CD8-positive, alpha-beta memory T cell (primary cell): ENCODE measurements at places on chromosomes 13 and 19. TPM values are rescaled to one million over a fixed set of nuclear protein-coding genes. Genes with fewer than 3 reads are reported as not detected.
A peak's percentile ranks its signal among the peaks of the same experiment; 100 is the strongest.

- H3K27ac ChIP-seq = no peak overlapping the region
- H3K4me3 ChIP-seq = no peak overlapping the region
- no peaks in the 10 kb centered on the region for H3K36me3 ChIP-seq
- DNase-seq = no peak
- no peaks in the 10 kb centered on the region for H3K27me3 ChIP-seq
- peaks cover 83% of the 10 kb centered on the region for H3K4me1 ChIP-seq
Observed at GRCh38 chr13:99311137-99311536, 3.9 kb upstream of the GPR183 start.

Gene FFAR3
- polyA plus RNA-seq = not detected

Gene C19orf85
- polyA plus RNA-seq = not detected

Gene TBC1D17
- 16.8 TPM for polyA plus RNA-seq

Gene TINCR
- polyA plus RNA-seq = 0.16 TPM

Gene SOX1
- not detected for polyA plus RNA-seq

DNA sequence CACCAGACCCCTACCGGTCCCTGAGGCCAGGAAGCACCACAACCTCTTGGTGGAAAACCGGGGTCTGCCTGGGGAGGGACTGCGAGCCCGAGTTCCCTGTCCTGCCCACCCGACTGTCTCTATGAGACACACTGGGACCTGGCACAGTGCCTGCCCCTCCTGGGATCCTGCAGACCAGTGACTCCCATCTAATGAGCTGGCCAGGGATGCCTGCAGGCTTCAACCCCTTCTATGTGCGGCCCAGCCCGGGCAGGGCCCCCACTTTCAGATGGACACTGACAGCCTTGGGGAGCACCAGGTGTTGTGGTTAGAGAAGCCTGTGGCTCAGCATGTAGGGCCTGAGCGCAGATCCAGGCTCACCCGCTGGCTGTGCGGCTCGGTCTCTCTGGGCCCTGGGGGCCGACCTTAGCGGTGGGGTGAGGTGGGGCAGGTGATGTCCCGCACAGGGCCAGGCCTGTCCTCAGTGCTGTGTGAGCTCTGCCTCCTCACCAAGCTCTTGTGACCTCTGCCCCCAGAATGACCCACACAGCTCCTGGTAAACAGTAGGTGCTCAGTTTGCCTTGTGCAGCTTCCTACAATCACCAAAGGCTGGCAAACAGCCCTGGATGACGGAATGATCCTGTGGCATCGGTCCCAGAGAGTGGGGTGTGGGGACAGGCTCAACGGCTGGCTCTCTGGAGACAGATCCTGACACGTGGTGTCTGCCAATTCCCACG is 17.9 kb upstream of the CACTIN start:
- H3K4me1 ChIP-seq = no peaks in the 10 kb centered on the region
- no peak overlapping the region for H3K4me3 ChIP-seq
- no peak for DNase-seq
- H3K27me3 ChIP-seq = no peaks in the 10 kb centered on the region
- H3K36me3 ChIP-seq = no peaks in the 10 kb centered on the region
- no peak overlapping the region for H3K27ac ChIP-seq

DNA sequence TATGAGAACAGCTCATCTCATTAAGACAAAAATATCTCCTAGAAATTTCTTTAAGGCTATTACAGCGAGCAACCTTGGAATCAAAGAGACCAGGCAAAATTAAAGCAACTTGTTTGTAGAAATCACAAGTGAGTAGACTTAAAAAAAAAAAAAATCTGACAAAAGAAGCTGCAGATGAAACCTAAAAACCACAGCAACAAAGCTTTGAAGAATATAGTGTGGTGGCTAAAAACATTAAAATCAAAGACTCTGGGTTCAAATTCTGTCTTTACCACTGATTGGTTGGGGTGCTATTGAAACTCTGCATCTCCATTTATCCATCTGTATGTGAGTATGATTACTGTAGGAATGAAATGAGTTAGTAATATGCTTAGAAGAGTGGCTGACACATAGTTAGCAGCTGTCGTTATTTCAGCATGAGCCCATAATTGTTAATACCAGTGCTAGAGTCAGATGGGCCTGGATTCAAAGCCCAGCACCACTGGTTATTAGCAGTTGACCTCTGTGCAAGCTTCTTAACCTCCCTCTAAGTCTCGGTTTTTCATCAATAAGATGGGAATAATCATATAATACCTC is 157.6 kb downstream of the FOXO1 start:
- H3K4me3 ChIP-seq = no peak overlapping the region
- H3K27me3 ChIP-seq = no peaks in the 10 kb centered on the region
- peak; percentile 40 for DNase-seq

Gene KLK11
- polyA plus RNA-seq = not detected
